Stimulated activated CD4-positive, alpha-beta T cell treated with anti-CD3 and anti-CD28 coated beads, Interleukin-1b, Interleukin-23, amount 100 ng/mL, for 4 hours (primary cell): ENCODE measurements at places on chromosomes 5 and 9.

- no peak for DNase-seq
These were observed 113.8 kb downstream of the MARCHF11 start for GRCh38 chr5:16065831-16066230.

DNA sequence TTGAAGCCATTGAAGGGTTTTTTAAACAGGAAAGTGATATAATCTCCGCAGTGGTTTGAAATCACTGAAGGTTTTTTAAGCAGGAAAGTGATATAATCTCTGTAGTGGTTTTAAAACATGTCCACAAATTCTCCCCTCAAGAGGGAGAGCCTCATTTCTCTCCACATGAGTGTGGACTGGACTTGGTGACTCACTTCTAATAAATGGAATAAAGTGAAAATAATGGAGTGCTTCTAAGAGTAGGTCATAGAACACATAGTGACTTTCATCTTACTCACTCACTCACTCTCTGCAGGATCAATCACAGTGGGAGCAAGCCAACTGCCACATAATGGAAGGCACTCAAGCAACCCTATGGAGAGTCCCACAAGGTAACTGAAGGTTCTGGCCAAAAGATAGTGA, 12.0 kb downstream of the CTNNAL1 start:
- DNase-seq: no peak

DNA sequence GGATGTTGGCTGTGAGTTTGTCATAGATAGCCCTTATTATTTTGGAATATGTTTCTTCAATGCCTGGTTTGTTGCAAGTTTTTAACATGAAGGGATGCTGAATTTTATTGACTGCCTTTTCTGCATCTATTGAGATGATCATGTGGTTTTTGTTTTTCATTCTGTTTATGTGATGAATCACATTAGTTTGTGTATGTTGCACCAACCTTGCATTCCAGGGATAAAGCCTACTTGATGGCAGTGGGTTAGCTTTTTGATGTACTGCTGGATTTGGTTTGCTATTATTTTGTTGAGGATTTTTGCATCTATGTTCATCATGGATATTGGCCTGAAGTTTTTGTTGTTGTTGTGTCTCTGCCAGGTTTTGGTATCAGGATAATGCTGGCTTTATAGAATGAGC, 225.6 kb downstream of the PCSK1 start:
- DNase-seq: no peak

DNA sequence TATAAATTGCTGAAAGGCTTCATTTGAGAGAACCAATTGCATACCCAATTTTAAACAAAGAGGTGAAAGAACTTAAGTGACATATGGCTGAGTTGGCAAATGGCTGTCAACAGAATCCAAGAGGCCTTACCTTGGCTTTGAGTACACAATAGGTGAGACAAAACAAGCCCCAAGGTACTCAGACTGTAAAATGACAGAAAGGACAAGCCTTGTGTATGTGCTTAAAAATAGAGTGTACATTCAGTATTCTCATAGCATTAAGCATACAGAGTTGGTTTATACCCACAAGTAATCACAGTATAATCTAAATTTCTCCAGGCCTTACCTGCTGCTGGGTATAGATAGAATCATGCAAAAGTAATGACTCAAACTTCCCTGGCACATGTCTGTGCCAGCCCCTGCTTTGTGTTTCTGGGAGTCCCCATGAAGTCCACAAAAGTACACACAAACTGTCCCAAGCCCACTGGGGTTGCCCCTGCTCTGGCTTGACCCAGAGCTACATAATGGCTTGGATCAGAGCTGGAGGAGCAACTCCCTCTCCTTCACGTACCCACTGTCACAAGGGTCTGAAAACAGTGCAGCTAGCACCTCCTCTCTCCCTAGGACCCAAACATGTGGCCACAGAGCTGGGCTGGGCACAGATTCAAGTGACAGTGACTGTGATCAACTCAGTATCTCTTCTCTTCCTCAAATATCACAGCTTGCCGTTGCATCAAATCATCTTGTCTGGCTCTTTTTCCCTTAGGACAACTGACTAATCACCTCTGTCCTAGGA, 250.8 kb downstream of the ENC1 start:
- no peak for DNase-seq

DNA sequence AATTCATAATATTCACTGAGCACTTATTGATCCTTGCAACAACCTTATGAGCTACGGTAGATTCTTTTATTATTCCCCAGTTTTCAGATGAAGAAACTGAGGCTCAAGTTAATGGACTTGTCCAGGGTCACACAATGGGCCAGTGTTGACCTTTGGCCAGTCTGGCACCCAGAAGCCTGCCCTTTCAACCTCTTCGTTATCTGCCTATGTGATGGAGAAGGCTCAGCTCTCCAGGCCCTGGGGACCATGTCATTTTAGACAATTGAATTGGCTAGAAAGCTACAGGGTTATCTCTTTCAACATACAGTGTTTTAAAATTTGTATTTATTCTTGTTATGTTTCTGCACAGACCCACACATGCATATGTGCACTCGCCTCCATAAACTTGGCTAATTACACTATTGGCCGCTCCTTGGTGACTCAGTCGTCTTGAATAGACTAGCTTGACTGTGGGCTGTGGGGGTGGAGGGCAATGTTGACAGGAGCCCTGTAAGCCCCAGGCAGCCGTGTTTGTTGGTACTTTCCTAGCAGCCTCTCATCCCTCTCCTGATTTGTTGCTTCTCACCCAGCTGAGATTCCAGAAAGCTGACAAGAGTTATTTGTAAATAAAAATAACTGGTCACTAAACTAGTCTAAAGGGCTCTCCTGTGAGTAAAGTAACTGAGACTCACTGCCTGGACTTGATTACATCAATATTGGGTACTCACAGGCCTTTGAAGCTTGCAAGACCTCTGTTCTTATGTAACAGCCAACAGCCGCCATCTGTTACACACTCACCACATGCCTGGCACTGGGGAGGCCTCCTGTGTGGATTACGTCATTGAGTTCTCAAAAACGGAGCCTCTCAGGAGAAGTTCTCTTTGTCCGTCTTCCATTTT, 8.5 kb upstream of the ANGPTL2 start:
- DNase-seq: no peak

- no peak for DNase-seq
These were observed 1.1 kb upstream of the NADK2 start for GRCh38 chr5:36242534-36243485.

DNA sequence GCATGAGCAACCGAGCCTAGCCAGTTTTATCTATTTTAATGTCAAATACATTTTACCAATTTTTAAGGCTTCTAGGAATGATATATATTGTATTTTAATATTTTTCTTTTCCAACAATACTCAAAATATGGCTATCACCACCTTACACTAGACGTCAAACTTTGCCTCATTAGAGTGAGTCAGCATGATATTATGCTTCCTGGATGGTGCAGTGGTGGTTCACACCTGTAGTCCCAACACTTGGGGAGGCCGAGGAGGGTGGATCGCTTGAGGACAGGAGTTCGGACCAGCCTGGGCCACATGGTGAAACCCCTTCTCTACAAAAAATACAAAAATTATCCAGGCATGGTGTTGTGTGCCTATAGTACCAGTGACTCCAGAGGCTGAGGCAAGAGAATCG, 7.3 kb upstream of the CDC14B start:
- no peak for DNase-seq

GRCh38 chr5:174191850-174192655, 146.5 kb downstream of the NSG2 start:
- no peak for DNase-seq

- no peak for DNase-seq
These were observed 8.6 kb downstream of the BRD3 start for GRCh38 chr9:134059188-134059641.

- no peak for DNase-seq
These were observed 57.9 kb upstream of the ORM1 start for GRCh38 chr9:114264806-114265550.

DNA sequence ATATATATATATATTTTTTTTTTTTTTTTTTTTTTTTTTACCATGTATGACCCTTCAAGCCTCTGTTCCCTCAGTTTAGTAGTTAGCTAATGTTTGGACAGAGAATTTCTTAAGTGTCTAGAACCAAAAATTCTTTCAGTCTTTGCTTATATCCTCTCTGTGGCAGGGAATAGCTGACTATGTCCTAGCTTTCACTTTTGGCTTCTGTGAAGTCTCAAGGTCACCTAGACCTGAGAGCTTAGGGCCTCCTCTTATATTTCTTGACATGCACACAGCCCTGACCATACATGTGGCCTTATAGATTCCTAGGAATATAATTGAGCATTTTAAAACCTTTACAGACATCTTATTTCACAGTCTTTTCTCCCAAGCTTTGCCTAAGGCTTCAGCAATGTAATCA, 930.8 kb upstream of the CDH9 start:
- no peak for DNase-seq

GRCh38 chr5:139745132-139745799, 50.3 kb upstream of the PSD2 start:
- no peak for DNase-seq

DNA sequence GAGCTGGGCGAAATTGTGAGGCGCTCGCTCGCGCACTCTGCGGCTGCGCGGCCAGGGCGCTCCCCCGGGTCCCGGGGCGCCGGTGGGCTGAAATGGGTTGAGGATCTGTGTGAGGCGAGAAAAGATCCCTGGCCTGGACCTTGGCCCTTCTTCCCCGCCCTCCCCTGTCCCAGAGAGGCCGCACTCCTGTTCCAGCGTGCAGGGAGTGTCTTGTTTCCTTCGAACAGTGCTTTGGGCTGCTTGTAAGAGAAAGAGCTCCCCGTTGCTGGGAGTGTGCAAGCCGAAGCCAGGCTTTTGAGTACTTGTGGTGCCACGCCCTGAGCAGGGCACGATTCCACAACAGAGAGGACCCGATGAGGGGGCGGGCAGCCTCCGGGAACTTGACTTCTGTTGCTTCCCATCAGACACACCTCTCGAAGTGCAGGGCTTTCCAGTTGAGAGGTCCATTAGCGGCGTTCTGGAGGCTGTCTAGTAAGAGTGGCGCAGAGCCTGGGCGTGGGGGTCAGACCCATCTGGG, 535 bp downstream of the DOLPP1 start:
- DNase-seq: no peak

DNA sequence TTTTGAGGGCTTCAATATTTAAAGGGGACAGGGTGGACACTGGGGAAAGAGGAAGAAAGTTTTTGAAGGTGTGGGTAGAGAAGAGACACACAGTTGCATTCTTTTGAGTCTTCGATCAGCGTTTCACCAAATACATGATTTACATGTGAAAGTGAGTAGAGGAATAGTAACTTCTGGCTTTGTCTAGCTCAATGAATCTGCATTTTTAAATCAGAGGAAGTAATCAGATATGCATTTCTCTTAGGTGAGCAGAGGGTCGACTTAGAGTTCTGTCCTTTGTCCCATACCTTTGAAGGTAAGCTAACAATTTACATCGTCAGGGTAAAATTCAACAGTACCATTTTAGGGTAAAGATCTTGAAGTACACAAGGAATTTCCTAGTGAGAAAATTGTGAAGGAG, 406.4 kb upstream of the ZNF462 start:
- DNase-seq: no peak

GRCh38 chr5:146073239-146073900, 32.0 kb downstream of the PLAC8L1 start:
- DNase-seq: no peak

DNA sequence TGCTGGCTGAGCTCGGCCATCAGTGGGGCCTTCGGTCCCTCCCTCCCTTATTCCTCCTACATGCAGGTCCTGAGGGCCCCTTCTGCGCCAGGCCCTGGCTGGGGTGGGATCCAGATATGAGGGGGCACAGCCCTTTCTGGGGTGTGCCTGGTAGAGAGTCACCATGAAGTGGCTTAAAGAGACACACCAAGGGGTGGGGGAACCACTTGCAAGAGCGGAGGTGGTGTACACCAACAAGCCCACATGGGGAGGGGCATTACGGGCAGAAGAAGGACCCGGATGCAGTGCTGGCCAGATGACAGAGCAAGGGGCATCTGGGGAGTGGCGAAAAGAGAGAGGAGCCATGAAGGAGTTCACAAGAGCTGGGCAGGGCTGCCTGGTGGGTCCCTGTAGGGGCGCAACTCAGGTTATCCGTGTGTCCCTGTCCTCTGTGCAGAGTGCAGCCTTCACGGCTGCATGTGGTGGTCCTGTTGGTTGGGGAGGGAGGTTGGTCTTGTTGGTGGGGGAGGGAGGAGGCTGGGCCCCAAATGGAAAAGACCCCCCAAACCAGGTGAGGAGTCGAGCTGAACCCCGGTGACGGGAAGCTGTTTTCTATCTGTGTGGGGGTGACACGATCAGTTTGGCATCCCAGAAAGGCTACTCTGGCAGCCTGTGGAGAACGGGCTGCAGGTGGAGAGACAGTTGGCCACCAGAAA, 158.1 kb downstream of the DAB2IP start:
- no peak for DNase-seq

GRCh38 chr5:9231842-9232241, 314.0 kb downstream of the SEMA5A start:
- DNase-seq: no peak

DNA sequence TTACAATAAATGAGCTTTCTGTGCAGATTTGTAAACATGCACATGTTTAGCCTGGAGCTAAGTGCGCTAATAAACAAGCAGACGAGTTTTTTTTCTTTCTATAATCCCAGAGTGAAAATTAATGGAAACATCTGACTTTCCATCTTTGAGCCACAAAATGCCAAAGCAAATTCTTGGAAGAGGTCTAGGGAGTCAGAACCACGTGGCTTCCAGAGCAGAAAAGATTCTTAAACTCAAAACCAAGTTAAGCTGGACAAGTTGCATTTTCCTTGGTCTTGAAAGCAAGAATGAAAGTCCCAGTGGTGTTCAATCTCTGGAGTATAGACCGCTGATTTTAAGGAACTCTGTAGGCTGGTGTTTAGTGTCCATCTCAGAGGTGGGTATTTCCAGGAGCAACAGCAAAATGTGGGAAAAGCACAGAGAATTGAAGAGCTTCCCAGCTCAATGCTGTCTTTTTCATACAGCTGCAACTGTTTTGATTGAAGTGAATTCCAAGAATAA, 71.4 kb downstream of the MYO10 start:
- DNase-seq: no peak

DNA sequence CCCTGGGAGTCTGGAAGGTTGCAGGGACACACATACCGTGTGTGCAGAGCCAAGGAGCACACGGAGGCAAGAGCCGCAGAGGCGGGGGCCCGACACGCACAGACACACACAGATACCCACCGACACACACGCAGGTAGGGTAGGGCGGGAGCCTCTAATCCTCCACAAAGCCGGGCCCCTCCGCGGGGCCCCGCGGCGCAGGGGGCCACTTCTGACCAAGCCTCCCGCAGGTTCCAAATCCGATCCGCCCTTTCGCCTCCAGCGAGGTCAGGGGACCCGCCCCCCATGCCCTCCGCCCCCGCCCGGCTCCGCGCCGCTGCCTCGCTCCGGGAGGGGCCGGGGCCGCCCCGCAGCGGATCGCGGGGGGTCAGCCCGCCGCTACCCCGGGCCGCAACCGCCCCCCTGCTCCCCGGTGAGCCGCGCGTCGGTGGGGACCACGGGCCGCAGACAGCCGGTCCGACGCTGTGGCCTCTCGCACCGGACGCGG, 1.4 kb upstream of the LMX1B start:
- DNase-seq: no peak
